Activated naive CD8-positive, alpha-beta T cell treated with anti-CD3 and anti-CD28 coated beads, Interleukin-2, amount 50 U/mL, for 16 hours (primary cell): ENCODE measurements at places on chromosomes 4 and X.

- DNase-seq: no peak
Measured at GRCh38 chr4:174595141-174595929, 73.0 kb upstream of the HPGD start.

DNA sequence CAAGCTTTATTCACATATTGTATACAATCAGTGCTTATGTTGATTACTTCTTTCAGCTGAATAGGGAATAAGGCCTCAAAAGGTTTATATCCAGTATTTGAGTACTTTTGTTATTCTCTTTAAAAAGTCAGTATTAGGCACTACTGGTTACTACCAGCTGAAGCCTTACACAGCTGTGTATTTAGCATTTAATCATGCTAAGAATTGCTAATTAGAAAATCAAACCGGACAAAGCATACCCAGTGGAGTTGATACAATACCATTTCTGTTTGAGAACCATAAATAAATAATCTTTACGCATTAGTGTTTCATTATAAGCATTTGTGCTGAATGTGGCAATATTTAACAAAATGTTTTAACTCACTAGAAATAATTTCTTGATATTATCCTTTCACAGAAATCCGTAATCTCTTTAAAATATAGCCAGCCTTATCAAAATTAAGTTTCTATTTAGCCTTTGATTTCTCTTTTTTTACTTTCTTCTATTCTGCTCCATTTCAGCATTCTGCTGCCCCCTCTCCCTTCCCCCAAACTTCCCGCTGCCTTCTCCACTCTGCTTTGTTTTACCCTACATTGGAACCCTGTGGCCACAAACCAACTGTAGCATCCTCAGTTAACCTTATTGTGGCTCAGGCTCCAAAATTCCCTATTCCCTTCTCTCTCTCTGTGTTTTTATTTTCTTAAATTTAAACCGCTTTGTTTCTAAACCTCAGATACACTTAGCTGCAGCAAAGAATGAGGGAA is 37.8 kb downstream of the UGT8 start:
- no peak for DNase-seq

- DNase-seq: no peak
Measured at GRCh38 chr4:184732126-184732525, 1.8 kb downstream of the CENPU start.

GRCh38 chr4:116585246-116585645 is 500.1 kb downstream of the TRAM1L1 start:
- DNase-seq: no peak

DNA sequence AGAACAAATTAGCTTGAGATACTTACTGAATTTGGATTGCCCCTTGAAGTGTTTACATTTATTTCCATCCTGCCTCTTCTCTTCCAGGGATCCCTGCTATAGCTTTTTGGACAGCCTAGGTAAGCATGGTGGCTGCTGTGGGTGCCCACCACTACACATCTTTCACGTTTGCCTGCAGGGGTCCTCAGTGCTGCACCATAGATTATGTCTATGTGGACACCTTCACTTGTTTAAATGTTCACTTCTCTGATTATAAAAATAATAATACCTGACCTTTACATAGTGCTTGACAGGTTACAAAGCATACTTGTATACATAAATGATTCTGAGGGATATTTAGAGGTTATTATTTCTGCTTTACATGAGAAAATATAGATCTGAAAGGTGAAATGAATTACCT is 67.9 kb upstream of the SLC4A4 start:
- DNase-seq: no peak

GRCh38 chr4:24559032-24559821 is 25.1 kb downstream of the DHX15 start:
- no peak for DNase-seq

DNA sequence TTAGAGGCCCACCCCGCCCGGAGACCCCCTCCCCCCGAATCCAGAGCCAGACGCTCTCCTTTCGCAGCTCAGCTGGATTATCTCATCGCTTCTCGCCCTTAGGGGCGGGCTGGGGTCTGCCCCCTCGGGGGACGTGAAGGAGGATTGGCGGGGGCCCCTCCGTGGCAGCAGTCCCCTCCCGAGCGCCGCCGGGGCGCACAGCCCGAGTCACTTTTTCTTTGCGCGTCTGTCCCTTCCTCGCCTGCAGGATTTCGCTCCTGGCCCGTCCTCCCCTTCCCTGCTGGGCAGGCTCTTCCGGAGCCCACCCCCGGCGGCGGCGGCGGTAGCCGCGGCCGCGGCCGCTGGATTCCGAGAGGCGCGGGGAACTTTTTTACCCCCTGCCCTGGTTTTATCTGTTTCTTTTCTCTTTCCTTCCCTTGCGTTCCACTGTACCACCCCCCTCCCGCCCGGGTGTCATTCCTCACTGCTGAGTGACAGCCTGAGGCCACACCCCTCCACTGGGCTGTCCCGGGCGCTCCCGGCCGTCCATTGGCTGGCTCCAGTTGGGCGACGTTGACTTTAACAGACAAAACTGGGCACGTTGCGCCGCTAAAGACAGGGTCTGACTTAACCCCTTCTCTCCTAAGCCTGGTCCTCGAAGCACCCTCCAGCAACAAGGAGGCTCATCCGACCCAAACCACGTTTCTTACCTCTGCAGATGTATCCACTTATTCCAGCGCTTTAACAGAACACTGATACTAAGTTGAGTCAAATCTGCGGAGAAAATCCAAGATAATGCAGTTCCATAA is 492 bp upstream of the NKX3-2 start:
- no peak for DNase-seq

GRCh38 chr4:8920289-8920965 is 48.8 kb upstream of the HMX1 start:
- DNase-seq: no peak

DNA sequence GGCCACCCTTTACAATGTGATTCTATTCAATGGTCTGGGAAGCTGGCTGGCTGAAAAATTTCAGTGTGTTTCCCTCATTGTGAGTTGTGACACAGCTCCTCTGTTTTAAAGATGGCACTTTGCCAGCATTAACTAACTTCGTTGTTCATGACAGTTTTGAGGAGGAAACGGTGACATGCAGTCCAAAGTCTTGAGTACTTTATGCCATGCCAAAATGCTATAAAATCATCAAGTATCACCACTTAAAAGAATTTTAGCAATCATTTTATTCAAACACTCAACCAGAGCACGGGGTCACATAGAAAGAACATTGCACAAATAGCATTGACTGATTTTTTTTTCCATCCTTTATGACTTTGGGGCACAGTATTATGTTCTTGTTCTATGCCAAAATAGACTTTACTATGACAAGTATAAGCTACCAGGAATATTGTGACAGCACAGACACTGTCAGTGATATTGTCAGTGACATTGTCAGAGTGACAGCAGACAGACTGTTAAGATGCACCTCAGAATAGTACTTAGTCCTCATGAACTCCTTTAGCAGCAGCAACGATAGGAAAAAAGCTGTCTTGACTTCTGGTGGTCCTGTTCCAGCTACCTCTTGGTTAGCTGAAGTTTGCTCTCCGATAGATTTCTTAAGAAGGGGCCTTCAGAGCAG is 46.7 kb downstream of the CXCL13 start:
- no peak for DNase-seq
